ENCODE measurements at places on chromosomes 2 and 18.

- no peak for DNase-seq
These were observed 38.3 kb downstream of the NIFK start for GRCh38 chr2:121698318-121698930.

GRCh38 chr18:48896875-48897511 lies 53.8 kb downstream of the SMAD7 start:
- DNase-seq, result no peak

DNA sequence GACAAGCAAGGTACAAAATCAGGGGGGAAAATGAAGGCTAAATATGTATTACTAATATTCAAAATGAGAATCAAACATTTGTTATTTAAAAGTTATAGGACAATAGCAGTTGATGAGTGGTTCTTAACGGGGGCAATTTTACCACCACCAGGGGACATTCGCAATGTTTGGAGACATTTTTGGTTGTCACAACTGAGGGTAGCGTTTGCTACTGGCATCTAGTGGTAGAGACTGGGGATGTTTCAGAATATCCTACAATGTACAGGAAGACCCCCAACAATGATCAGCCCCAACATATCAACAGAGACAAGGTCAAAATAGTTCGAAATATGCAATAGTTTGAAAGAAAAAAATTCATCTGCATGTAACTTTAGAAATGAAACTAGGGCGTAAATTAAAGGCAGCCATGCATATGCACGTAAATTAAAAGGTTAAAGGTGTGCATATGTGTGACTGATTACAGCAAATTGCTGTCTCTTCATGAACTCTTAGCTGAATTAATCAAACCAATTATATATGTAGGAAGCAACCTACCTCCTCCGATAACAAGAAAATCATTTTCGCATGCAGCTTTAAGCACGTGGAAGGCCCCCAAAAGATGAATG lies 61.2 kb upstream of the CUL3 start:
- no peak for DNase-seq

GRCh38 chr2:172273910-172274571 lies 153.3 kb upstream of the ITGA6 start:
- DNase-seq, result no peak

- DNase-seq, result no peak
These were observed 28.4 kb downstream of the MEX3C start for GRCh38 chr18:51168960-51169662.

- DNase-seq, result no peak
These were observed 126.0 kb downstream of the KCNH7 start for GRCh38 chr2:162712598-162712997.

DNA sequence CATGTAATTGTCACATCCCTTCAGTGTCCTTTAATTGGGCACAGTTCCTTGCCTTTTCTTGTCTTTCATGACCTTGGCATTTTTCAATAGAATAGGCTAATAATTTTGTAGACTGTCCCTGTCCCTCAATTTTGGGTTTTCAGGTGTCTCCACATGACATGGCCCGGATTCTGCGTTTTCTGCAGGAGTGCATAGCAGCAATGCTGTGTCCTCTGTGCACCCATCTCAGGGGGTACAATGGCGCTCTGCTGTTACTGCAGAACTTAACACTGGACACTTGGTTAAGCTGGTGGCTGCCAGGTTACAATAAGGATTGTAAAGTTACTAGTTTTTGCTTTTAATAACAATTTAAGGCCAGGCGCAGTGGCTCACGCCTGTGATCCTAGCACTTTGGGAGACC lies 51.3 kb downstream of the INPP5D start:
- DNase-seq, result no peak

DNA sequence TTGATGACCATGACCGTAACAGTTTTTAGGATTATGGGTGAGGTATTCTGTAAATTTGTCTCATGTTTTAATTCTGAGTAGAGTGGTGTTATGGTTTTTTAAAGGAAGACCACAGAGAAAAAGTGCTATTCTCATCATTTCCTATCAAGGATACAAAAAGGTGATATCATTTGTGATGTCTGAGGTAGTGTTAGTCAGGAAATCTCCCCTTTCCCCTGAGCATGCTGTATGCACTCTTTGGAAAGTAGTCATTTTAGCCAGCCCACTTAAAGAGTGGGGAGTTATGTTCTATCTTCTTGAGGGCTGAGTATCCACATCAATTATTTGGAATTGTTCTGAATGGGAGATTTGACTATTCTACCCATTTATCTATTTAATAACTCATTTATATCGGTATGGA lies 414.2 kb upstream of the SLC14A2 start:
- no peak for DNase-seq

GRCh38 chr18:32301976-32302743 lies 112.3 kb downstream of the MEP1B start:
- no peak for DNase-seq

- DNase-seq, result no peak
These were observed 74.2 kb downstream of the MBD2 start for GRCh38 chr18:54150226-54150625.

DNA sequence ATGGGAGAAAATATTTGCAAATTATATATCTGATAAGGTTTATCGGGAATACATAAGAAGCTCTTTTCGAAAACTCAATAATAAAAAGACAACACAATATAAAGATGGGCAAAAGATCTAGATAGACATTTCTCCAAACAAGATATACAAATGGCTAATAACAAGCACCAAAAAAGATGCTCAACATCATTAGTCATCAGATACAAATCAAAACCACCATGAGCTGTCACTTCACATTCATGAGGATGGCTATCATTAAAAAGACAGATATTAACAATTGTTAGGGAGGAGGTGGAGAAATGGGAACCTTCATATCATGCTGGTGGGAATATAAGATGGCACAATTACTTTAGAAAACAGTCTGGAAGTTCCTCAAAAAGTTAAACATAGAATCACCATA lies 48.1 kb downstream of the HS1BP3 start:
- no peak for DNase-seq

DNA sequence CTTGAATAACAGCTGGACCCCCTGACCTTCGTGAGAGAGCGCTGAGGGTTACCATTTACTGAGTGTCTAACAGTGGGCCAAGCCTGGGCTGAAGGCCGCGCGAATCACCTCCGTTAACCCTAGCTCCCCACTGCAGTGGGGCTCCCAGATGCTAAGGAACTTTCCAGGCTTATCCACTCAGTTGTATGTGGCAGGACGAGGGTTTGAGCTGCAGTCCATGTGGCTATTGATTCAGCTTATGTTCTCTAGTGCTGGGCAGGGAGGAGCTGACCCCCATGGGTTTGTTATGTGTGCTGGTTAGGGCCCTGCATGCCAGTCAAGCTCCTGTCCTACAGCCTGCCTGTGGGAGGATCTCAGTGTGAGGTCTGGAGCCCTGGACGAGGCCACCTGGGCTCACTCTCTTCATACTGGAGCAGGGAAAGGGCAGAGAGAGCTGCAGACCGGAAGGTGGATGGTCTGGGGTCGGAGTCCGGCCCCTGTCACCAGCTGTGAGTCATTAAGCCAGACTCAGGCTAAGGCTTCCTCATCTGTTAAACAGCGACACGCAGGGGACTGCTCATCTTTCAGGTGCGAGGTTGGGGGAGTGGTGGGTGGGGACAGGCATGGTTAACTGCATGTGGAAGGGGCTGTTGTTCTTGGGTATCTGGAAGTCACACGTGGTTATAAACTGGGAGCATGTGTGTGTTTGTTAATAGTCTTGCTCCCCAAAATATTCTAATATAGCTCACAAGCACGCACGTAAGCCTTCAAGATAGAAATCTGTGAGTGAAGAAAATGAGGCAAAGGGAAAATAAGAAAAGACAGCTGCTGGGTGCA lies 6.6 kb downstream of the PSD4 start:
- DNase-seq, result no peak

DNA sequence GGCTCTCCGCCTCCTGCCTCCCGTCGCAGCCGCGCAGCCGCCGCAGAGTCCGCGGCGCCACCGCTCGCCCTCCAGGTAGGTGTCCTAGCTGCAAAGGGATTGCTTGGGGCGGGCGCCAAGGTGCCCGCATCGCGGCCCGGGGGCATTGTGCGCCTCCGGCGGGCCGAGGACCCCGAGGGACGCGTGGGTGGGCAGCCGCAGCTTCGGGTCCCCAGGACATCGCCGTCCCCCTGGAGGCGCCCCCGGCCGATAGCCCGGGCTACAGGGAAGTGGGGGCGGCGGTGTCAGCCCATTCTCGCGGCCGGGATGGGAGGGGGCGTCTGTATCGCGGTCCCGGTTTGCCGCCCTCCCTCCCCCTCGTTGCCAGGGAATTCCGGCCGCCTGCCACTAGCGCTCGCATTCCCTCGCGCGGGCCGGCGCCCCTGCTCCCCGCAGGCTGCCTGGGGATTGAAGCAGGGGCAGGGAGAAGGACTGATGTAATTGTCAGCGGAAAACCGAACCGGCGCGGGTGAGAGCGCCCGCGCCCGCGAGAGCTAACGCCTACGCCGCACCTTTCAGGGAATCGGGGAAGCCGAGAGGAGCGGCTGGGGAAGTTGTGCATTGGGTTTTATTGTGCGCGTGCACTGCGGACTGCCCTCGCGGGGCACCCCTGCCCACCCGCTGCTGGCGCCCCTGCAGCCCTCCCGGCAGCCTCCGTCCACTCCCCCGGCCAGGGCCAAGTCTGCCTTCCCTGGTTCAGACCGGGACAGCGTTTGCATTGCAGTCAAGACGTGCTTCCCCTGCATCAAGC lies 483 bp downstream of the OSBPL6 start:
- no peak for DNase-seq

DNA sequence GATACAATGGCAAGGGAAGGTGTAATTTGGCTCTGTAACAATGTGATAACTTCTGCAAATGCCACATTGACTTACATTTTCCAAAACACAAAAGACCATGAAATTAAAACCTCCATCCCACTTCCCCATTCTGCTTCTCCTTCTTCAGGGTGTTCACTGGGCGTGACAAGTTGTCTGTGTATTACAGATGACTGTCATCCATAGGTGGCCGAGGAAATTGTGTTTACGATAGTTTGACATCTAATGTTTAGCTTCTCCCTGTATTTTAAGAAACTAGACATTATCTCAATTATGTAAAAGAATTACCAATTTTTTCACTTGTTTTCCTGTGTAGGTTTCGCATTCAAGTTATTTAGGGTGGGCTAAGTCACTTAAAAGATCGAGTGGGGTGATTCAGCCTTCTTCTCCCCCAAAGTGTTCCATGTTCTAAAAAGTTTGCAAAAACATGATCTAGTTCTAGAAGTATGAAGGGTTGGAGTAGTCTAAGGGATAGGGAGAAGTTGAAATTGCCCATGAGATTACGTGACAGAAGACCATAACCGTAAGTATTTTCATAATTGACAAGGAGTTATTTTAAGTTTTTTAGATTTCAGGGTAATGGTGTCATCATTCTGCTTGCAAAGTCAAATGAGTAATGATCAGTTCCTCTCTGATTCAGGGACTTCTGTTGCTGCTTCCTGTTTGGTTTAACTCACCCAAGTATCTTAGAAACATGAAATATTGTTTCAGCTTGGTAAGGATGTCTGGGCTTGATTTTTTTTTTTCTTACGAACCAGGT lies 25.2 kb upstream of the CYTIP start:
- peak; percentile 77 for DNase-seq

DNA sequence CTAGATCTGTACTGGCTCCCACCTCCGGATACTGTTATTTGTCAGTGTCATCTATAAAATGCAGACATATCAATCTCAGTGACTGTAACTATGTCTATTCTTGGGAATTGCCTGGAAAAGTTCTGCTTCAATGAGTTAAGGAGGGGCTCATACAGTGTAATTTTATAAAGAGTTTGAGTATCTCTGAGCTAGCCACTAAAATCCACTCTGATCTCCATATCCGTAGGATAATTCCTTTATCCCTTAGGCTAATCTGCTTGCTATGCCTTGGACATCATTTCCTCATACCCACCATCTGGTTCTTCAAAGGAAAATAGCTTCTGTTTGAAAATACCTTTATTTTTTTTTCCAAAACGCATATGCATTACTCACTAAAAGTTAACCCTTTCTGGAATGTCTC lies 863.2 kb downstream of the SUCLG1 start:
- DNase-seq, result no peak
